ENCODE measurements at places on chromosomes 13 and 19. TPM values are rescaled to one million over a fixed set of nuclear protein-coding genes. Genes with fewer than 3 reads are reported as not detected.

DNA sequence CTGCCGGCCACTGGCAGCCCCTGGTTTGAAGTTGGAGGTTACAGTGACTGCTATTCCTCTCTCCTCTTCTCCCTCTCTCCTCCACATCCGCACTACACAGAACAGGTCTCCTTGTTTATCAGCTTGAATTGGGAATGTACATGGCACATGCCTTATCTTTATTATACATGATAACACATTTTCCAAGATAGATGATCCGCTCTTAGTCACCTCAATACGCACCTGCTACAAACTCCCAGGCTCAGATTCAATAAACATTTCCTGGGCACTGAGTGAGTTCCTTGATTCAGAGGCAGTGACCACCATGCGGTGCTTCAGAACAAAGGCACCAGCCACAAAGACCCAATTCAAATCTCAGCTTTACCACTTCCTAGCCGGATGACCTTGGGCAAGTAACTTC is 227.7 kb downstream of the TSHZ3 start:
- no peak for DNase-seq
- H3K4me3 ChIP-seq, result no peak overlapping the region
- H3K27ac ChIP-seq, result no peak overlapping the region
- no peaks in the 10 kb centered on the region for H3K36me3 ChIP-seq
- no peaks in the 10 kb centered on the region for H3K27me3 ChIP-seq
- H3K4me1 ChIP-seq, result peaks cover 2% of the 10 kb centered on the region

DNA sequence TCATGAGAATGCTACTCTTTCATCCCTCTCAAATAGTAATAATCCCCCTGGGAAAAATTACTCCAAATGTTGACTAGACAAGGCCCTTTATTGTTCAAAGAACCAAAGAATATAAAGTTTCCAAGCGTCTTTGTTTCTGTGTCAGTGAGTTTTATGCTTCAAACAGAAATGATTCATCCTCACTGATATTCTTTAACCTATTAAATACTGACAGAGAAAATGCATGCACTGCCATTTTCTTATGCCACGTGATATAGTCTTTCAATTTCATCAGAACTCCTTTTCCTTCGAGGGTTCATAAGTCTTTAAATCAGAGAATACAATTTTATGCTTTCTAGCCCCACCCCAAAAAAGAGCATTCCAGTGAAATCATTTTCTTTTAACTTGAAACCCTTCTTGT is 211.6 kb downstream of the SHISA2 start:
- no peak overlapping the region for H3K4me3 ChIP-seq
- no peaks in the 10 kb centered on the region for H3K36me3 ChIP-seq
- H3K27ac ChIP-seq, result no peak overlapping the region

DNA sequence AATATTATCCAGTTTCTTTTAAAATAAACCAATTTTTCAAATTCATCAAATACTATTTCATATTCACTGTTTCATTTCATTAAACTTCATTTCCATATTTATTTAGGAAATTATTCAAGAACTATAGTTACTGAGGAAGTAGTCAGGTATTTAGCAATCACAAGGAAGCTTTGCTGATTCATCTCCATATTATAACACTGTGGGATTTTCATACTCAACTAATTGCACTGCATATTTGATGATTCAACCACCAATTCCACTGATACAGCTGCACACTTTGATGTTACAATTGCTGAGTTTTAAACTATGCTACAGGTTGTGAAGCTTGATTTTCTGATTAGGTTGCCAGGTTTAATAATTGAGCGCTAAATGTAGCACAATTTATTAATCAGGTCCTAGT is 556.8 kb upstream of the SLITRK1 start:
- H3K4me3 ChIP-seq, result no peak overlapping the region
- DNase-seq, result peak; percentile 58
- no peak overlapping the region for H3K27ac ChIP-seq
- no peaks in the 10 kb centered on the region for H3K36me3 ChIP-seq

The XRCC1 gene
- total RNA-seq, result 12.5 TPM

The SAMD4B gene
- 18.3 TPM for total RNA-seq

Measured in IMR-90 (cell line).